ENCODE measurements at places on chromosomes 16 and 17. TPM values are rescaled to one million over a fixed set of nuclear protein-coding genes. Genes with fewer than 3 reads are reported as not detected.

DNA sequence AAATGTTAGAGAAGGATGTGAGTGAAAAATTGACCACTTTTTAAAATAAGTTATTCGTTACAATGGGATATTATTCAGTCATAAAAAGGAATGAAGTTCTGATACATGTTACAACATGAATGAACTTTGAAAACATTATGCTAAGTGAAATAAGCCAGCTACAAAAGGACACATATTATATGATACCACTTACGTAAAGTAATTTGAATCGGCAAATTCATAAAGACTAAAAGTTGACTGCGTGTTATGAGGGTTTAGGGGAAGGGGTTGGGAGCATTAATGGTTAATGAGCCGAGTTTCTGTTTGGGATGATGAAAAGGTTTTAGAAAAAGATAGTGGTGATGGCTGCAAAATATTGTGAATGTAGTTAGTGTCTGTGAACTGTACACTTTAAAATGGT lies 73.1 kb downstream of the USP32 start:
- DNase-seq = no peak

GRCh38 chr17:82037092-82037888 lies at the start of gene DCXR:
TSS of gene DCXR (minus strand) at chr17:82037697. CDS start at chr17:82037682, 15 bp downstream.
- peak; percentile 80 for DNase-seq

DNA sequence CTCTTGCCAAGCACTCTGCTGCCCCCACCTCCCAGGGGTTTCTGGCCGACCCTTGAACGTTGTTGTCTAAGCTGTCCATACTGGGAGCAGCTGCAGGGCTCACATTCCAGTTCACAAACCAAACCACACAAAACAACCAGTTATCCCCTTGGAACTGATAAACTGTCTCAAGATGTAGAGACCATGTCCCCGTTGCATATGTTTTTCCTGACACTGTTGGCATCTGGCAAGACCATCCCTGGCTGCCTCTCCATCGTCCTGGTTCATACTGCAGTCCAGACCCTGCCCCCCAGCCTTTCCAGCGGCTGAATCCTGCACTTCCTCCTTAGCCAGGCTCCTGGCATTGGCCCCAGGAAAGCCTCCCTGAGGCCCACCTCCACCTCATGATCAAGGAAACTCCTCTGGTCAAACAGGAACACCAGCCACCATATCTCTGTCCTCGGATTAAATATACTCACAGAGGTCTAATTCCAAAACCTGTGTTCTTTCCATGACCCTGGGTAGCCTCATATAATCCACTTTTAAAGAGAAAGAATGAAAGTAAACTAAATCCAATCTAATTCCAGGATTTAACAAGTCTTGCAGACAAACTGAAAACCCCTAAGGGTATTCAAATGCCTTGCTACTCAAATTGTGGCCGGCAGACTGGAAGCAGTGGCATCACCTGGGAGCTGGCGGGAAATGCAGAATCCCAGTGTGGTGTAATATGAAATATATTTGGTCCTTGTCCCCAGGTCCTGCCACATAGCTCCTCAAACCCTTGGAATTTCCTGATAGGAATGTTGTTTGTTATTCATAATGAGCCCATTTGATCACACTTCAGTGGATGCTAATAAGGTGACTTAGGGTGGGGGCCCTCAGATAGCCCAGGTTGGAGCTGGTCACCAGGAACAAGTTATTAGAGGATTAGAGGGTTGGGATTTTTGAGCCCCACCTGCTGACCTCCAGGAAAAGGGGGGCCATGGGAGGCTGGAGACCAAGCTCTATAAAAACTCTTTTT lies 14.2 kb downstream of the GAS7 start:
- no peak for DNase-seq

GRCh38 chr17:82561429-82562035 lies 42.0 kb downstream of the FOXK2 start:
- no peak for DNase-seq

DNA sequence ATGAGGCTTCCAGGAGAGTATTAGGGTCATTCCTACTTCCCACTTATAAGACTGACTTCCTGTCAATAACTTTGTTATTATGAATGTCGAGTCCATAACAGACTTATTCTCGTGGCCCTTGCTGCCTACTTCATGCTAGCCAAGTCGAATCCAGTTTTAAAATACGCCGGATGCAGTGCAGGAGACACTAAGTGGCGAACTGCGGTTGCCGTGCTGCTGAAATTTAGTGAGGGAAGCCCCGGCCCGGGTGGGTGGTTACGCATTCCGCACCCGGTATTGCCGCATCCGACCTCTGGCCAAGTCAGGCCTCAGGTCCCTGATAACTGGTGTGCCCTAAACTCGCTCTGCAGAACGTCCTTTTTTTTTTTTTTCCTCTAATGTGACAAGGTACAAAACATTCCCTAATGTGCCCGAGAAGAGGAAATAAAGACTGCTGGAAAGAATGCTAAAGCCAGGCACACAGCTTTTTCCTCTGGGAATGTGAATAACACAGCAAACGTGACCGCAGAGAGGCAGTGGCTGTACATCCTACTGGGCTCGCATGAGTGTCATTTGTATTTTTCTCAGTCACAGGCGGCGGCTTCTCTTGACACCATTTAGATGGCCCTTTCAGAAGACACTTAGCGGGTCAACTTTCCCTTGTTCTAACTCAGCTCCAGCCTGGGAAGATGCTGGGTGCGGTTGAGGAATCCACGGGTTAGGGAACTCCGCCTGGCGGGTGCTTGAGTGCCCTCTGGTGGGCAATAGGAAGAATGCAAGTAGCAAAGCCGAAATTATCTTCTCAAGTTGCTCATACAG lies 7.1 kb upstream of the AKTIP start:
- peak; percentile 71 for DNase-seq

DNA sequence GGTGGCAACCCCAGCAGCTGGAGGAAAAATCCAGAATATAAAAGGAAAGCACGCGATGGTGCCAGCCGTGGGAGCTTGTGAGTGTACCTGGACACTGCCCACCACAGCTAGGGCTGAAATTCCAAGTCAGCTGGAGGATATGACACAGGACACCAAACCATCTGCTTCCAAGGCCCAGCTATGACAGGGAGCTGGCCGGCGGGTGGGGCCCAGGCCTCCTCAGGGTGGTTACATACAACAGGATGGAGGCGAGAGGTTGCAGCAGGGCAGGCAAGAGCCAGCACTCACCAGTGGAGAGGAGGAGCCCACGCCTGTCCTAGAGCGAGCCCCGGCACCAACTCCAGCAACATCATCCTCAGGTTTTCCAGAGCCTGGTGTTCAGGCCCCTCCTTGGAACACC lies 163.2 kb upstream of the RPL38 start:
- no peak for DNase-seq

DNA sequence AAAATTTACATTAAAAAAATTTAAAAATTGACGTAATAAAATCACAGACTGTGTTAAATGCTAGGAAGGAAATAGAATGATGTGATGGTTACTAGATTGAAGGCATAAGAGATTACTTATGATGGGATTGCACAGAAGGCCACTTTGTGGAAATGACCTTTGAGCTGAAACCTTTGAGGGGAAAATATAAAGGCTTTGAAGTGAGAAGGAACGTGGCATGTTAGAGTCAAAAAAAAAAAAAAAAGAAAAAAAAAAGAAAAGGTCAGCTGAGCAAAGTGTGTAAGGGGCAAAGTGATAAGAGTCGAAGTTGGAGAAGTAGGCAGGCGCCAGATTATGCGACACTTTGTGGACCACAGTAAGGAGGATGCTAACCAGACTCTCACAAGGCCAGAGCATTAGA lies 3.6 kb upstream of the PSMD11 start:
- no peak for DNase-seq

DNA sequence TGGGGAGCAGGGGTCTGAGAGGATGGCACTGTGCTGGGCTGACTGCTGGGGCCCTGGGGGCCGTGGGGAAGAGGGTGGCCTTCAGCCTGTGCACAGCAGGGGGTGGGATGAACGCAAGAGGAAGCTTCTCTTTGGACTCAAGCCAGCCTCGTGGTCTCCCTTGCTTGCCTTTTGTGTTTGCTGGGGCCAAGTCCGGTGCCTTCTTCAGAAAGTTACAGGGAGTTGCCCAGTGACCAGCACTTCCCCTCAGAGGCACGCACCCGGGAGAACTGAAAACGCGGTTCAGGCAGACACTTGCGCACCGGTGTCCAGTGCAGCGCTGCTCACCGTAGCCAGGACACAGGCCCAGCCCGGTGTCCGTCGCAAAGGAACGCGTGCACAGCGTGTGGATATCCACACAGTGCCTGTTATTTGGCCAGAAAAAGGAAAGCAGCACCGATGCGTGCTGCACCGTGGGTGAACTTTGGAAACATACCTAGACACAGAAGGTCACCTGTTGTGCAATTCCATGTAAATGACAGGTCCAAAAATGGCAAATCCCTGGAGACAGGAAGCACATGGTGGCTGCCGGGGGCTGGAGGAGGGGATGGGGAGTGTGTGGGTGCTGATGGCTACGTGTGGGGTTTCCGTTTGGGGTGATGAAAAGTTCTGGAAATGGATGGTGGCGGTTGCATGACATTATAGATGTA lies 29.4 kb upstream of the NUDT16L1 start:
- DNase-seq = no peak

DNA sequence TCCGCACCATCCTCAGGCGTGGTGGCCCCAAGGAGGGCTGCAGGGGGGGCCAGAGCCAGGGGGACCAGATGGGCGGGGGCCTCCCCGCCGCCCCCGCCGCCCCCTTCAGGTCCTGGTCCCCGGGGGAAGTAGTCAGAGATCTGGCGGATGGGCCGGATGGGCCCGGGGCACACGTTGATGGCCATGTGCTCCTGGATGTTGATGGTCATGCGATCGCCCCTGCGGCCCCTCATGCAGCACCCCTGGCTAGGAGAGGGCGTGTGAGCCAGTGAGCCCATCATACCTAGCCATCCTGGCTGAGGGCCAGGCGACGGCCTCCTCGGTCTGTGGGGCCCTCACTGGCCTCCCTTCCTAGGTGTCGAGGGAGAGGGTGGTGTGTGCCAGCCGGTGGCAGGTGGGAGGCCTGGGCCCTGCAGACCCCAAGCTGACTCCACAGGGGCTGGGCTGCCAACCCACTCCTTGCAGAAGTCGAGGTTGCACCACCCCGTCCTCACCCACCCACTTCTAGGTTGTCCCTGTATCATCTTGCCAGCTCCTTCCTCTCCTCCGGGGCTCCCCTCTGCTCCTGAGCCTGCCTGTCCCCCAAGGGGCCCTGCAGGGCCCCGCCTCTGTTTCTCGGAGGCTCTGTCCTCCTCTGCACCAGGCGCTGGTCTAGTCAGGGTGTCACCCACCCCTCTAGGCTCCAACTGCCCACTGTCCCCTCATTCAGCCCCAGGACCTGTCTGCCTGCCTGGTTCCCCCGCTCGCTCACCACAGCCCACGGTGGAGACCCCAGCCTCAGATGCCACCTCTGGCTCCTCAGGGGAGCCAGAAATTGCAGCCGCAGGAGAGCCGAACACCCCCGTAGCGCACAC lies 610 bp downstream of the DOC2A start:
- DNase-seq = no peak

- no peak for DNase-seq
Observed at GRCh38 chr17:40283662-40284061, 4.0 kb upstream of the CDC6 start.

- DNase-seq = peak; percentile 65
Observed at GRCh38 chr16:56932721-56933619, 1.0 kb downstream of the HERPUD1 start.

GRCh38 chr16:5653789-5654188 lies 556.2 kb upstream of the EEF2KMT start:
- DNase-seq = no peak

- peak; percentile 25 for DNase-seq
Observed at GRCh38 chr17:35119370-35120165, at the start of gene RAD51D. TSS of gene RAD51D (minus strand) at chr17:35119860. CDS start at chr17:35119613, 247 bp downstream.

- no peak for DNase-seq
Observed at GRCh38 chr17:27322026-27322425, 28.1 kb downstream of the WSB1 start.

- no peak for DNase-seq
Observed at GRCh38 chr16:58264961-58265479, 29.8 kb downstream of the PRSS54 start.

GRCh38 chr16:88928405-88929090 lies 48.5 kb downstream of the CBFA2T3 start:
- no peak for DNase-seq

GRCh38 chr17:59542960-59543635 lies 22.3 kb upstream of the DHX40 start:
- no peak for DNase-seq

- DNase-seq = peak; percentile 35
Observed at GRCh38 chr16:86018487-86018886, 119.5 kb downstream of the IRF8 start.

GRCh38 chr17:82055965-82056728 lies 4.4 kb downstream of the GPS1 start:
- DNase-seq = no peak

GRCh38 chr17:21678393-21679081 lies 13.8 kb upstream of the KCNJ18 start:
- DNase-seq = no peak

DNA sequence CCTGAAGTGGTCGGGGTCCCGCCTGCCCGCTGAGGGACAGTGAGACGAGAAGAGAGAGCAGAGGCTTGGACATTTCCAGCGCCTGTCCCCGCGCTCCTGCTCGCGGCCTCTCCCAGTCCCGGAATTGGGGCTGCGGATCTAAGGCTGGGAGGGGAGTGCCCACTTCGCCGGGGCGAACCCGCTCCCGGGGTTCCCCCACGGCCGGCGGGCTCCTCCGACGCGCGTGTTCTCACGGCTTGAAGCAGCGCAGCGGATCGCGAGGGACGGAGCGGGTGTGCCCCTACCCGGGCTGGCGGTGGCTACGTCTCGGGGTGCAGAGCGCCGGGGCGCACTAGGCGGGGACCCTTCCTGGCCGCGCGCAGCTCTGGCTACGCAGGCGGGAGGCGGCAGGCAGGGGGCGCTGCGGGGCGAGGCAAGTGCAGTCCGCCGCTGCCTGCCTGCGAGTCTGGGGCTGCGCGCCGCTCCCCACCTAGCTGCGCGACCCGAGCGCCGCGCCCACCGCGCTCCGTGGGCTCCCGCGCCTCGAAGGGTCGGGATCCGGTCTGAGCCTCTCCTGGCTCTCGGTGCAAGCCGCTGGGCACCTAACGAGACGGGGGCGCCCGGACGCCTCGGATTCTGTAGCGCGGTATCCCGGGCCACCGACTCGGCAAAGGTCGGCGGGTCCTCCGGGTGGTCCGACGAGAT lies 1.2 kb downstream of the NGFR start:
- peak; percentile 34 for DNase-seq

SCARF1 gene
- 6.7 TPM for total RNA-seq

CCNF gene
- total RNA-seq = 7.8 TPM

TP53TG3D gene
- total RNA-seq = not detected

GSDMA gene
- 21.1 TPM for total RNA-seq

SRRM2 gene
- total RNA-seq = 234 TPM

BAIAP3 gene
- total RNA-seq = 1.2 TPM

VMP1 gene
- 203 TPM for total RNA-seq

SMTNL2 gene
- total RNA-seq = 14.9 TPM

SLC6A2 gene
- total RNA-seq = 4.1 TPM

CMTR2 gene
- 32.6 TPM for total RNA-seq

Data from skin of body (tissue), 3 donors.